Fibroblast of skin of back (primary cell): ENCODE measurements at places on chromosomes 1 and 21.

GRCh38 chr1:89670711-89671110, 37.8 kb downstream of the LRRC8C start:
- no peak for DNase-seq

DNA sequence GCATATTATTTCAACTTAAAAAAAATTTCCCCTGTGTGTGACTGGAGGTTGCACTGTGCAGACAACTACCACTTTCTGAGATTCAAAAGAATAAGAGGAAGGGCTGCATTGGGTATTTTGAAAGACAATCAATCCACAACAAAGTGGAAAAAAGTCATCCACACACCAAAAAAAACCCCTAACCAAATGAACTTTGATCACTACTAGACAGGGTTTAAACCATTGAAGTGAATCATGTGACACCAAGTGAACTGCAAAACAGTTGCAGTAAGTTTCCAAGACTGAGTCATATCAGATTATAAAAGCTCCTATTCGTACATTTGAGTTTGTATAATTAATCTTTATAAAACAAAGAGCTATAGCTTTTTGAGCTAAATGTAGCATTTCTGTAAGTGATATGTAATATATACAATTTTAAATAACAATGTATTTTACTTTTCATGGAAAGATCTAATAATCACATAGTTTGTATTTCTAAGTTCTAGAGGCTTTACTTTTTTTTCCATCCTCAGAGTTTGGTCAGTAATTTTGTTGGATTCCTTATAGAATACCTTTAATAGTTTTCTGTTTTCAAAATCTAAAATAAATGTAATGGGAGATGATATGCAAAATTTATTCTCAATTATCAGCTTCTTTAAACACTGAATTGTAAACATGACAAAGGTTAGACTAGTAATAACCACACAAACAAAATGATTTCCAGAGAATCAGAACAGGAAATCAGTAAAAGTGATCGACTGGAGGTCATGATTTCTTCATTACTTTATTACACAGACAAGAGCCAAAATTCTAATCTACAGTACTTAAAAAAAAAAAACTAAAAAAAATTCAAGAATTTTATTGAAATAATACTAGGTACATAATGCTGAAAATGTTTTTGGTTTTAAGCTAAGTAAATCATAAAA, 50.5 kb upstream of the GFI1 start:
- DNase-seq = no peak

DNA sequence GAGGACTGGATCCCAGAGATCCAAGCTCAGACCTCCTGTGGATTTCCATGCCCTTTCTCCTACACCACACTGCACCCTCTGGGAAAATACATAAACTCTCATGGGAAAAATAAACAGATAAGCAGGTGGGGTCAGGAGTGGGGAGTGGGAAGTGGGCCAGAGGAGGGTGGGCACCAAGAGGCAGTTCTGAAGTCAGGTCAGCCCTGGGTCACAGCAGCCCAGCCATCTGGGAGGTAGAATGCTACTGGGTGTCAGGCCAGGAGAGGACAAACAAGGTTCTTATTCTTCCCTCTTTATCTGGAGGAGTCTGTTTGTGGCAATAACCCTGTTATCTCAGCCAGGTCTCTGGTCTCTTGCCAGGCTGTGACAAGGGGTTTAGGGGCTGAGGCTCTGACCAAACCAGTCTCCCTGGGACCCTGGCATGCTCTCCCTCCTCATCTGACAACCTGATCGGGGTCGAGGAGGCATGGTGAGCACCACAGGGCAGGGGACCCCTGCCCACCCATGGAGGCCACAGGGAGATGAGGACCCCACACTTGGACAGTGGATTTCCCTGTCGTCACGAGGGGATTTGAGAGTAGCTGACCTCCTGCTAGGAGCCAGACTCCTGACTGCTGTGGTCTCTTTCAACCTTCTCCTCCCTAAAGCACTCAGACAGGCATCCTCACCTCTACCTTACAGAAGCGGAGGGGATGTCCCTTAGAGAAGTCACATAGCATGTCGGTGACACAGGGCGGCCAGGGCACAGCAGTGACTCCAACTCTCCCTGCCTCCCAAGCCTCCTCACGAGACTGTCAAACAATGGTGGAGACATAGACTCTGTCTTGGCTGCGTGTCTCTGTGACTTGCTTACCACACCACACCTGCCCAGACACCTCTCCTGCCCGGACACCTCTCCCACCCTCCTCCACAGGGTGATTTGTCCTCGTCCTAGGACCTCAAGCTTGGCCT, 51.3 kb upstream of the IFFO2 start:
- no peak for DNase-seq

DNA sequence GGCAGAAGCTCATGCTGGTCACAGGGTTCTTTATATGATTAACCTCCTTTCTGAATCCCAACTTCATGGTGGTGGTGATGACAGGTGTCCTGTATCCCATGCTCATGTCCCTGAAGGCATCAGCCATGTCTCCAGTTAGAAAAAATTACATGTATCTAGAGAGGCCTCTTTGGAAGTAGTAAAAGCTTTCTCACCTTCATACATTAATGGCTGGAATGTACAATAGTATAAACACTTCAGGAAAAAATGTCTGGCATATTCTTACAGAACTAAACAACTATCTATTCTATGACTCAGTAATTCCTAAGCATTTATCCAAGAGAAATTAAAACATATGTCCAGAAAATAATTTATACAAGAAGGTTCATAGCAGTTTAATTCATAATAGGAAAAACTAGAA, 34.0 kb downstream of the ADAM30 start:
- peak; percentile 12 for DNase-seq

DNA sequence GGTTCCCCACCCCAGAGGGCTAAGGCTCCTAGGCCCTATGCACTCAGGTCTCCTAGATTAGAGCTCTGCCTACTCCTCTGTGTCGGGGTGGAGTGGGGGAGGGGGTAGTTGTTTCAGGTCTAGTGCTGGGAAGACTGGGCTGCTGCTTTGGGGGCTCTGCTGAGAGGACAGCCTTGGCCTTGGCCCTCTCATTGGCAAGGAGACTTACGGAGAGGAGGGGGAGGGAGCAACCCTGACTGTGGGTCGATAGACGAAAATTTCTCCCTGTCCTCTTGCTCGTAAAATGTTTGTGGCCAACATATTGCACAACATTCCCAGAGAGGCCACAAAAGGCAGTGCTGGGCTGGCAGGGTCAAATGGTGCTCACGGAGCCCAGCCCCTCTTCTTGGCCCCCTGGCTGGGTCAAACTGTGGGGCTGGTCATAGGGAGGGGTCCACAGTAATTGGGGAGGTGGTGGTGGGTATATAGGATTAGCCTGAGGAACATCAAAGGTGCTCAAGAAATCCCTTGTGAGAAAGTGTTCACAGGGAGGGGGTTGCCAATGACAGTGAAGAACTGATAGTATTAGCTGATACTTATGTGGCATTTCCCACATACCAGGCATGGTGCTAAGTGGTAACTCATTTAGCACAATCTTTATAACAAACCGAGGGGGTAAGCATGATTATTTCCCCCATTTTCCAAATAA, 8.5 kb upstream of the DMBX1 start:
- no peak for DNase-seq

DNA sequence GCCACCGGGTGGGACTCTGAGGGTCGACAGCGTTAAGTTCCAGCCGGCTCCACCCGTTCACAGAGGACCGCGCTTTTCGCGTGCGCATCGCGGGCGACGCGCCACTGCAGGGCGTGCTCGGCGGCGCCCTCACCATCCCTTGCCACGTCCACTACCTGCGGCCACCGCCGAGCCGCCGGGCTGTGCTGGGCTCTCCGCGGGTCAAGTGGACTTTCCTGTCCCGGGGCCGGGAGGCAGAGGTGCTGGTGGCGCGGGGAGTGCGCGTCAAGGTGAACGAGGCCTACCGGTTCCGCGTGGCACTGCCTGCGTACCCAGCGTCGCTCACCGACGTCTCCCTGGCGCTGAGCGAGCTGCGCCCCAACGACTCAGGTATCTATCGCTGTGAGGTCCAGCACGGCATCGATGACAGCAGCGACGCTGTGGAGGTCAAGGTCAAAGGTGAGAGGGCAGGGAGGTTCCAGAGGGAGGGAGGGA, 4.9 kb downstream of the BCAN start:
- DNase-seq = no peak

DNA sequence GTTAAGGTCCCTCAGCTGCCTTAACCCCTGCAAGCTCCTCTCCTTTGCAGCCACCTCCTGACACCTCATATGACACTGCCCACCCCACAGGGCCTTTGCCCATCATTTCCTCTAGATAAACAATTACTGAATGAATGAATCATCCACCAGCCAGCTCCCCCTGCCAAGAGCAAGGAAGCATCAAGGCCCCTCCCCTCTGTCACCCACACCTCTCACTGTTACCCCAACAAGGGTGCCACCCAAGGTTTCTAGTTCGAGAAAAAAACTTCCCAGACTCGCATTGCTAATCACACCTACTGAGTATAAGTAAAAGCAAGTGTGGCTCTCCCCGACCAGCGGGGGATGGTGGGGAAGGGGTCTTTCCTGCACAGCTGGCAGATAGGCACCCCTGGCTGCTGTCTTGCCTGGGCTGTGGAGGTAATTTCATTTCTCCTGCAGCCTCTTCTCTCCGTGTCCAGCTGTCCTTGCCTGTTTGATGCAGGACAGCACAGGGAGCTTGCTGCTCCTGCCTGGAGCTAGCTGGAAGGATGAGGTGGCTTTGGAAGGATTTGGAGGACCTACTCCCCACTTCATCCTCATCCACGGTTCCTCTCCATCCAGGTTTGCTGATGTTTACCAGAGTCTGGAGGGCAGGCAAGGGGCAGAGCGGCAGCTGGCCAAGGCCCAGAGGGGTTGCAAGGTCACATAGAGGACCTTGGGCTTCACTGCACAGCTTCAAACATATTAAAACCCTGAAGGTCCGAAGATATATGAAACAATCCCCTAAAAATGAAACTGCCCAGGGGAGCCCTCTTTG, 33.1 kb upstream of the LBR start:
- peak; percentile 46 for DNase-seq

- peak; percentile 75 for DNase-seq
Measured at GRCh38 chr1:218717575-218717974, 372.4 kb downstream of the TGFB2 start.

DNA sequence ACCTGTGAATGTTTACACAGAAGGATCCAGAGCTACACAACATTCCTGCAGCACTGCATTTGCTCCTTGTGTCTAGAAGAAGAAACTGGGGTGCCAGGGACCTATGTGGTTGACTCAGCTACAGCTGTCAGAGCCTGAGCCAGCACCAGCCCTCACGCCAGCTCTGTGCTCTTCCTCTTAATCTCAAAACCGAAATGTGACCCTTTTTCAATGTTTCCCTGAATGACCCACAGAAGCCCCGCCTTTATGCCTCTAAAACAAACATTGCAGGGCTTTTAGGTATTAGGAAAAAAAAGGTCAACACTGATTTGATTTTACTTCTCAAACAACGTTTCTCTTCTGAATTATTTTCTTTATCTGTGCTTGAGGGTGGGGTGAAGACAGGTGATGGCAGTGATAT, 260.5 kb downstream of the DYRK1A start:
- DNase-seq = no peak

- DNase-seq = peak; percentile 19
Measured at GRCh38 chr21:16407403-16408240, 677.8 kb downstream of the USP25 start.

GRCh38 chr1:14242870-14243269, 355.6 kb upstream of the KAZN start:
- no peak for DNase-seq

GRCh38 chr1:25430967-25431881, 527 bp downstream of the MACO1 start:
- peak; percentile 28 for DNase-seq

- DNase-seq = no peak
Measured at GRCh38 chr1:113874012-113874879, 2.7 kb upstream of the PTPN22 start.

- no peak for DNase-seq
Measured at GRCh38 chr1:94954263-94955220, 27.6 kb upstream of the CNN3 start.

DNA sequence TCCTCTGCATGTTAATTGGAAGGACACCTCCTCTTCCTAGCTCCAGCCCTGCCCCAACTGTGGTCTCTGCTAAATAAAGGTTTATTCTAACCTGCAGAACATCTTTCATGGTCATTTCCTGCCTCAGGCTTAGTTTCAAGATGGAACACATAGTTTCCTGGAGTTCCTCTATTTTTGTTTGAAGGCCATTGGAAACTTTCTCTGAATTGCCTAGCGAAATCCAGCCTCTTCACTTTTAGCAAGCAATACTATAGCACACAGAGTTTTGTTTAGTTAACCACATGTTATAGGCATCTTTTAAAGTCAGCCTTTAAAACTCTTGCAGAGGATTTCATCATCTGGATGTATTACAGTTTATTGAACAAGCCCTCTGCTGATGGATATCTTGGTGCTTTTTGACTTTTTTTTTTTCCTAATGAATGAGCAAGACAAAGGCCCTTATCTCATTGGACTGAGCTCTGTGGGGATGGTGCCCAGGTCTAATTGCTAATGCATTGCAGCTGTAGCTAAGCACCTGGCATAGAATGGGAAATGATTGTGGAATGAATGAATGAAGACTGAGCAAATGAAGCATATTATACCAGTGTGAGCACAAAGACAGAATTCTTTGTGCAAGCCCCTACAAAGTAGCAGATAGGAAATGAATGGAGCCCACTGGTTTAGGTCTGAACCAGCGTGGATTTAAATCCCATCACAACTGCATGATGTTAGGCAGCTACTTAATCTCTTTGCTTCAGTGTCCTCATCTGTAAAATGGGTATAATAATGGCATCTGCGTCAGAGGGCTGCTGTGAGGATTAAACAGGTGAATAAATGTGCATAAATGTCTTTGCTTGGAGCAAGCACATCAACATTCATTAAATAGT, 641 bp upstream of the CFAP107 start:
- DNase-seq = peak; percentile 34

DNA sequence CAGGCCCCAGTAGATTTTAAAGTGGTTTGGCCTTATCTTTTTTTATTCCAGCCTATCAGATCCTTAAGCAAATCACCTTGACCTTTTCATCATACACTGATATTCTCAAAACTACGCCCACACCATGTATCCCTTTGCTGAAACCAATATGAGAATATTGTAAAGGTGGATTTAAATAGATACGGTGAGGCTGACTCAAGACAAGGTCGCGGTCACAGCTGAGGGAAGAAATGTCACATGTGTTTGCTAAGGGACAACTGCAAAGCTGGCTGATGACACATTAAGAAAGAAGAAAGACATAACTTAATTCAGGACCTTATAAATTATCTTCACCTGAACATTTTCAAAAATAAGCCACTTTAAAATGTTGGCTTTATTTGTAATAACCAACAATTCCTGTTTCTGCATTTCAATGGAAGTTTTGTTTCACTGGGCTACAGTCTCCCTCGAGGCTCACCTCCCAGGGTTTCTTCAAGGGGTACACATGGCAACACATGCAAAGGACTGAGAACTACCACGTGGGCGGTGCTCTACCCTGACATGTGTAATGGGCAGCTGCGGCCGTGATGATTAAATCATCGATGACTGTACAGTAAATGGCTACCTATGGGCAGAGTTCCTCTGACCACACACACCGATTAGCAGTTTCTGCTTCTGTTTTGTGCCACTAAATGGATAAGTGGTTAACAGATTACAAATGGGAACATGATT, 189.5 kb downstream of the SIPA1L2 start:
- DNase-seq = no peak

DNA sequence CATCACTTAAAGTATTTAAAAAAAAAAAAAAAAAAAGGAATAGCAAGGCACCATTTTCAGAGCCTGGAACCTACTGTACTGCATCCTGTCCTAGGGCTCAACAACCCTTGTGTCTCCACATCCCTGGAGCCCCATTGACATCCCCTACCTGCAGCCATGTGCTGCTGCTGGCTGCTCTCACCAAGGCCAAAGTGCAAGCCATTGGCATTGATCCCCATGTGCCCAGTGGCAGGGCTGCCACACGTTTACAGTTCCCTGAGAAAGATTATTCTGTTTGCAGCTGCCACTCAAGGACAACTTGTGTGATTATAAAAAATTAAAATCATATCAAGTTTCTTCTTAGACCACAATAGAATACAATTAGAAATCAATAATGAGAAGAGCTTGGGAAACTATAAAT, 129.9 kb downstream of the LHX8 start:
- no peak for DNase-seq
